ENCODE measurements at places on chromosomes 1 and 21.

GRCh38 chr21:16992448-16992847 is 520.4 kb upstream of the CXADR start:
- DNase-seq: no peak

DNA sequence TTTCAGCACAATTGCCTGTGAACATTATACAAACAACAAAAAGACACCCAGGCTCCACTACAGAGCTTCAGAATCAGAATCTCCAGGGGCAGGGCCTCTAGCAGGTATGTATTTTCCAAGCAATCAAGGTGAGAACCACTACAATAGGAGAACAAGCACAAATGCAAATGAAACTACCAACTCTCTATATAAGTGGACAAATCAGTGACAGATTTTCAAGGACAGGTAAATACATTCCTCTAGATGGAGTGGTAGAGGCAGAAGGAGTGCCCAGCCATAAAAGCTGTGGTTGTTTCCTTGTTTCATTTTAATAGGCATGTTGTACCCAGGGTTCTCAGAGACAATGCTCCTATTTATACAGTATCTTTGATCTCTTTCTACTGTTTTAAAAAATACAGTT is 20.1 kb upstream of the CCDC17 start:
- DNase-seq: no peak

GRCh38 chr1:205444300-205444930 is 11.4 kb downstream of the BLACAT1 start:
- DNase-seq: no peak

- peak; percentile 3 for DNase-seq
These were observed 2.2 kb downstream of the LMO4 start for GRCh38 chr1:87330885-87331364.

GRCh38 chr1:151584278-151584677 is 27.6 kb upstream of the SNX27 start:
- DNase-seq: no peak

DNA sequence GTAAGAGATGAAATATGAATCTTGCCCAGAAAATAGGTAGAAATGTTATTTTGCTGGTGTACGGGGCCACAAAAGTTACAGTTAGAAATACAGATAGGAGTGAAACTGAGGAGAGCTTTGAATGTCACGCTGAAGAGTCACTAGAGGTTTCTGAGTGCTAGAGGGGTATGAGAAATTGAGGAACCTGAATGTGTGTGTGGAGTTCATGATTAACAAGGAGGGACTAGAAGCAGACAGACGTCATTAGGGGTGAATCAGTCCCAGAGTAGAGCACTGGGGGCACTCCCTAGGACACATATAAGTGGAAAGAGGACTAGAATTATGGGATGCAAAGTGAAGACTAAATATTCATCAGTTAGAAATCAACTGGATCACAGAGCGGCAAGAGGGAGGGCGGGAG is 188.9 kb upstream of the MAP1LC3C start:
- DNase-seq: no peak

GRCh38 chr1:46133781-46134350 is 1.4 kb upstream of the PIK3R3 start:
- DNase-seq: no peak
